HepG2 (cell line): ENCODE measurements at places on chromosomes 4 and X. TPM values are rescaled to one million over a fixed set of nuclear protein-coding genes. Genes with fewer than 3 reads are reported as not detected.

- peaks cover 1% of the 10 kb centered on the region for H3K36me3 ChIP-seq
- no peak overlapping the region for H3K4me3 ChIP-seq
- peaks cover 19% of the 10 kb centered on the region for H3K4me1 ChIP-seq
- H3K27me3 ChIP-seq = no peaks in the 10 kb centered on the region
These were observed 35.8 kb downstream of the YIPF6 start for GRCh38 chrX:68534691-68535090.

- no peak for DNase-seq
- no peaks in the 10 kb centered on the region for H3K27me3 ChIP-seq
- no peaks in the 10 kb centered on the region for H3K4me1 ChIP-seq
- H3K4me3 ChIP-seq = no peak overlapping the region
These were observed 11.2 kb downstream of the CDKN2AIP start for GRCh38 chr4:183455431-183456195.

DNA sequence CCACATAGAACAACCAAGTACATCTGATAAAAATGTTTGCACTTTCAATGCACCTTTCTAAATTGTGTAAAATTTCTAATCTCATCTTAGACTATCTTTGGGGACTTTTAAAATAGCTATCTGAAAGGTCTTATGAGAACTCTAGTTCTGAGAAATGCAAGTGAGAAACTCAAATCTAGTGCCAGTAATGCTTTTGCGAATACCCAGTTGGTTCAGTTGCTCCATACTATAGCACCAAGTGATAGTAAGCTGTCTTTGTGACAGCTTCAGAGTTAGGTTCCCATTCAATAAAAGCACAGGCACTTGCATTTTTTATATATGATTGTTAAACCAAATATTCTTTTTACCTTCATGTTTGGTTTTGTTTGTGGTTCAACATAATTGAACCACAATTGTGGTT is 4.5 kb upstream of the ITM2A start:
- no peak overlapping the region for H3K4me3 ChIP-seq
- H3K36me3 ChIP-seq = no peaks in the 10 kb centered on the region
- H3K27ac ChIP-seq = no peak overlapping the region
- no peaks in the 10 kb centered on the region for H3K4me1 ChIP-seq
- DNase-seq = no peak
- H3K27me3 ChIP-seq = no peaks in the 10 kb centered on the region

- DNase-seq = peak; percentile 68
- no peak overlapping the region for H3K27ac ChIP-seq
- no peaks in the 10 kb centered on the region for H3K36me3 ChIP-seq
These were observed 384.4 kb downstream of the RAPGEF2 start for GRCh38 chr4:159487284-159487747.

DNA sequence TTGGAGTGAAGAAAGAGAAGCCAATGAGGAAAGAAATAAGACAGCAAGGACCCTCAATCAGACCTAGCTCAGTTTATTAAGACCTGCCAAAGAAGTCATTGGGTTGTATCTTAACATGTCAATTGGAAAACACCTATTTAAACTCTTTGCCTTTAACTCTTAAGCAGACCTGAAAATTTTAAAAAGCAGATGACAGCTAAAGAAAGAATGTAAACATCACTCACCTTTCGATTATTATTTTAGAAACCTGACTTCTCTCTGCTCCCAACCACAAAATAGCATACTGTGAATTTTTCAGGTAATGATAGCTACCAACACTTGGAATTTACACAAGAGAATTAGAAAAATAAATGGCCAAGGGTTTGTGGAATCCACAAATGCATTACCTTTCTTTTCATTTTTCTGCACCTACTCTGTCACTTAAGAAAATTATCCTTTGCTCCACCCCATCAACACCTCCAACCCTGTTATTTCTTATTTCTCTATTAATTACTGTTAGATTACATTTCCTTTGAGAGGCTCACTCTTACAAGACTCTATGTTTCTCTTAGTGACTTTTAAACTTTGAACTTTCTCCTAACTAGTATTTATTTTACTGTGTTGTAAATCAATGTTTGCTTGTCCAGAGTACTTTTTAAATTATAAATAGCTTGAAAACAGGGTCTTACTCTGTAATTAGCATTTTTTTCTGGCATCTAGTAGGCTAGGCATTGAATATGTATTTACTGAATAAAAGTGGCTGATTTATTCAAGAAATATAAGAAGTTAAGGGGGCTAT is 765 bp upstream of the SULT1E1 start:
- peak; percentile 4 for DNase-seq
- H3K4me3 ChIP-seq = no peak overlapping the region
- no peaks in the 10 kb centered on the region for H3K36me3 ChIP-seq
- H3K27me3 ChIP-seq = no peaks in the 10 kb centered on the region; the same call in 1 of the 2 replicates
- peak overlapping the region; percentile 45 for H3K27ac ChIP-seq
- peaks cover 37% of the 10 kb centered on the region for H3K4me1 ChIP-seq

- no peak overlapping the region for H3K4me3 ChIP-seq
- H3K36me3 ChIP-seq = no peaks in the 10 kb centered on the region
- no peaks in the 10 kb centered on the region for H3K27me3 ChIP-seq
- DNase-seq = no peak
These were observed 19.8 kb downstream of the MXRA5 start for GRCh38 chrX:3326681-3327080.

DNA sequence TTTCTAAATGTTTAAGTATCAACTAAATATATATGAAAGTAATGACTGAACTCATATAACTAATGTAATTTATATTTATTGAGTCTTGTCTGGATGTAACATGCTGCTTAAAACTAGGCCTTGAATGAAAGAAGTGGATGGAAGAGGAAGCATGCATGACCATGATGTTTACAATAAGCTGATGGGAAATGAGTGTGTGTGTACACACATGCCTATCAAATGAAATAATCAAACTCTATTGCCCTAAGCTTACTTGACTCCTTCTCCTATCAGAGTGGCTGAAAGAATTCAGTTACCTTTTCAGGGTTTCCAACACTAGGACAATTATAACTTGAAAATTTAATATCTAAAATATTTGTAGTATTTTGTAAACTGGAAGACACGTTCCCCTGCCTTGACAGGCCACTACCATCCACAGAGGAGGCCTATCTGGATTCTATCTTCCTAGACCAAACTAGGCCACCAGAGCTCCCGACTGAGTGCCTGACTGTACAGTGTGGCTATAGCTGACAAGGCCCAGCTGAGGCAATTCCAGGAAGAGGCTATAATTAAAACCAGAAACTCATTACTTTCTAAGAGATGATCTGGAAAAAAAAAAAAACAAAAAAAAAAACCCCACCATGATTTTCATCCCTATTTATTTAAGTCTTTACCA is 7.6 kb downstream of the ARSJ start:
- no peak for DNase-seq
- H3K27ac ChIP-seq = no peak overlapping the region
- H3K4me3 ChIP-seq = no peak overlapping the region
- H3K4me1 ChIP-seq = no peaks in the 10 kb centered on the region
- no peaks in the 10 kb centered on the region for H3K36me3 ChIP-seq

DNA sequence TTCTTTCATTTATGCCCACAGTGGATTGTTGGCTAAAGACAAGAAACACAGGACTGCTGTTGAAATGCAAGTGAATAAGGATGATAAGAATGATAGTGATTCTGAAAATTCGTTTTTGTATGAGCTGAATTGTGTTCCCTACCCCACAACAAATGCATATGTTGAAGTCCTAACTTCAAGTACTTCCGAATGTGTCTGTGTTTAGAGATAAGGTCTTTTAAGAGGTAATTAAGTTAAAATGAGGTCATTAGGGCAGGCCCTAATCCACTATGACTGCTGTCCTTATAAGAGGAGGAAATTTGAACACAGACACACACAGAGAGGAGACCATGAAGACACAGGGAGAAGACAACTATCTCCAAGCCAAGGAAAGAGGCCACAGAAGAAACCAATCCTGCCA is 126.6 kb upstream of the ACSL4 start:
- H3K36me3 ChIP-seq = no peaks in the 10 kb centered on the region
- peak overlapping the region; percentile 96 for H3K27ac ChIP-seq
- H3K4me3 ChIP-seq = no peak overlapping the region
- DNase-seq = no peak

GRCh38 chrX:43840265-43840664 is 42.0 kb downstream of the MAOB start:
- no peaks in the 10 kb centered on the region; the same call in 1 of the 2 replicates for H3K36me3 ChIP-seq
- no peaks in the 10 kb centered on the region for H3K27me3 ChIP-seq
- no peak overlapping the region for H3K4me3 ChIP-seq

DNA sequence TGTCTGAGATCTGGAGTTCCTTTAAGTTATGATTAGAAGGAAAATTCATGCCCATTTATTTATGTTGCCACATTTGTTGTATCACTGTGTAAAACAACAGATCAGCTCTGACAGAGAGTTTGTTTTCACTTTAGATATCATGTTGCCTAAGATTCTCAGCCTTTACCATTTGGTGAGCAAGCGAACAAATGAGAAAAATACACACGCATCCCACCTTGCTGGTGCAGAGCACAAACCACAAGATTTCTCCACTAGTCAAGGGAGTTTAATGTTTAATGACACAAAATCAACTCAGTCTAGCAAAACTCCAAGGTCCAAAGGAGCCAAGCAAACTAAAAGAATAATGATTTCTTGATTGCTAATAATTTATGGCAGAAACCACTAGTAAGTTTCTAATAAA is 27.7 kb downstream of the FGF5 start:
- no peak for DNase-seq
- H3K27me3 ChIP-seq = no peaks in the 10 kb centered on the region
- no peak overlapping the region for H3K4me3 ChIP-seq
- no peaks in the 10 kb centered on the region for H3K36me3 ChIP-seq
- no peaks in the 10 kb centered on the region for H3K4me1 ChIP-seq
- H3K27ac ChIP-seq = no peak overlapping the region

- H3K27me3 ChIP-seq = no peaks in the 10 kb centered on the region
- no peak overlapping the region for H3K27ac ChIP-seq
- H3K4me3 ChIP-seq = no peak overlapping the region
- no peaks in the 10 kb centered on the region; the same call in 1 of the 2 replicates for H3K4me1 ChIP-seq
- DNase-seq = no peak
These were observed 33.5 kb upstream of the CHRNA9 start for GRCh38 chr4:40301603-40302002.

GRCh38 chr4:4590546-4590945 is 48.7 kb upstream of the STX18 start:
- DNase-seq = no peak
- H3K4me1 ChIP-seq = no peaks in the 10 kb centered on the region
- no peaks in the 10 kb centered on the region for H3K27me3 ChIP-seq

DNA sequence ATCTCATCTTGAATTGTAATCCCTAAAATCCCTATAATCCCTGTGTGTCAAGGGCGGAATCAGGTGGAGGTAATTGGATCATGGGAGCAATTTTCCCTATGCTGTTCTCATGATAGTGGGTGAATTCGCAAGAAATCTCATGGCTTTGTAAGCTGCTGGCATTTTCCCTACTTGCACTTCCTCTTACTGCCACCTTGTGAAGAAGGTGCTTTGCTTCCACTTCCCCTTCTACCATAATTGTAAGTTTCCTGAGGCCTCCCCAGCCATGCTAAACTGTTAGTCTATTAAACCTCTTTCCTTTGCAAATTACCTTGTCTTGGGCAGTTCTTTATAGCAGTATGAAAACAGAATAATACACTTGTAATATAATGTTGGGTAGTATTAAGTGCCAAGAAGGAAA is 1087.4 kb upstream of the SLIT2 start:
- no peak for DNase-seq
- H3K36me3 ChIP-seq = no peaks in the 10 kb centered on the region
- no peak overlapping the region for H3K27ac ChIP-seq
- no peak overlapping the region for H3K4me3 ChIP-seq
- no peaks in the 10 kb centered on the region for H3K27me3 ChIP-seq
- H3K4me1 ChIP-seq = no peaks in the 10 kb centered on the region

DNA sequence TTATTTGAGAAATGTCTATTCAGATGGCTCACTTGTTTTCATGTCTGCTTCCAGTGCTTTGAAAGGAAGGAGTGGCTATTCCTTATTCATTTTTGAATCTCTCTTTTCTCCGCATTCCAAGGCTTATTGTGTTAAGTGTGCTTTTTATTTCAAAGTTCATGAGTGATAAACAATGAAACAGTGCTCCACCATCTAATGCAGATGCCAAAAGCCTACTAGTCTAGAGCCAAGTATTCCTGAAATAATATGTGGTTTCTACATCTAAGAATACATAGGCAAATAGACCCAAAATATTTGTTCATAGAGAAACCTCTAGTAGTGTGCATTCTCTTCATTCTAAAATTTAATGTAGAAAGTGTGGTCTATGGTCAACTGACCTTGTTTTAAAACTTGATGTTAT is 187.3 kb downstream of the GABRB1 start:
- DNase-seq = no peak
- H3K4me3 ChIP-seq = no peak overlapping the region
- H3K36me3 ChIP-seq = no peaks in the 10 kb centered on the region
- H3K4me1 ChIP-seq = no peaks in the 10 kb centered on the region
- no peak overlapping the region for H3K27ac ChIP-seq

DNA sequence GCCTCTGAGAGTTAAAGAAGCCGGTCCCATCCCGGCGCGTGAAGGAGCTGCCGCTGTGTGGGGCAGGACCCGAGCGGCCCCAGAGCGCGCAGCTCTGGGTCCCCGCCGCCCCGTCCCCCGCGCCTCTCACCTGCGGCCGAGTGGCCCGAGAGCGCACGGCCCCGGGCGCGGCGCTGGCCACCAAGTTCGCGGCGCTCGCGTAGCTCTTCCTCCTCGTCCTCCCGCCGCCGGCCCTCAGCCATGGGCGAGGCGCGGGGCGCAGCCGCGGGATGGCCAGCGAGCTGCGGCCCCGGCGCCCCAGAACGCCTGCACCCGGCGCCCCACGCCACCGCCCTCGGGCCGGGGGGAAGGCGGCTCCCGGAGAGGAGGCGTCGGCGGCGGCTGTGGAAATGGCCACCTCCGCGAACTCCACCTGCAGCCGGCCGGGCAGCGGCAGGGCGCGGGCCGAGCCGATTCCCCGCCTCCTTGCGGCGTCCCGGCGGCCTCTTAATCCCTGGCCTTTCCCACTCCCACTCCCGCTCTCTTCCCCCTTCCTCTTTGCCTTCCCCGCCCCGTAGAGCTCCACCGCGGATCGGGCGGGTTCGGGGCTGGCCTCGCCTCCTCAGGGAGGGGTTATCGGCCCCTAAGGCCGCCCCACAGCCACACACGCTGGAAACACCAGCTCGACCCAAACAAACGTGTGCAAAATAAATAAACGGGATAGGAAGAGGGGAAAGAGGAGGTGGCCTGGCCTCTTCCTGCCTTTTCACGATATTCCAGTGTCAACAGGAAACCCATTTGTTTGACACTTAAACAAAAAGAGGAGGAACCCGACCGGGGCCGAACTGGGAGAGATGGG is at the start of gene SH3D19:
TSS of gene SH3D19 (minus strand) at position 495 of the 838 bp plus-strand sequence. CDS start at position 242, 253 bp downstream.
- H3K4me3 ChIP-seq = peak within 1 kb of the TSS; percentile 84
- peak within 1 kb of the TSS; percentile 100 for H3K27ac ChIP-seq

DNA sequence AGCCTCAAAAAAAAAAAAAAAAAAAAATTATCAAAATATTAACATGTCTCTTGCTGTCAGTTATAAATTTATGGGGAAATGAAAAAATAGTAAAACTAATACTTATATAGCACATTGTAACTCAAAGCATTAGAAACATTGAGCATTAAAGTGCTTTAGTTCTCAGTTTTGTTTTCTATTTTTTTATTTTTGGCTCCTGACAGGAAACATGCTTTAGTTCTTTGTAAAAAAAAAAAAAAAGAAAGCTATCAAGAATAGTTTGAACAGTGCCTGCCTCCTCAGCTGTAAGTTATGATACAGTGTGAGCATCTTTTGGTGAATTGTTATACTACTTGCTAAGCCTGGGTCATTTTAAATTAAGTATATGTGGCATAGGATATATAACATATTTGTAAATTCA is 5.1 kb upstream of the CENPC start:
- H3K27ac ChIP-seq = no peak overlapping the region
- H3K4me3 ChIP-seq = no peak overlapping the region
- no peak for DNase-seq
- H3K36me3 ChIP-seq = no peaks in the 10 kb centered on the region
- no peaks in the 10 kb centered on the region for H3K27me3 ChIP-seq

Gene BMX
- not detected in 2 replicates for total RNA-seq

Gene COMMD8
- total RNA-seq = 20.3 and 32.7 TPM in 2 replicates

Gene TLL1
- total RNA-seq = not detected in 2 replicates

Gene SMIM10L2A
- total RNA-seq = not detected in 2 replicates

Gene CENPVL2
- total RNA-seq = not detected in 2 replicates

Gene MAGEA2B
- total RNA-seq = 0.09 TPM in 1 of 2 replicates, not detected in the other

Gene LAMTOR3
- 47.6 and 81.0 TPM in 2 replicates for total RNA-seq
